ENCODE measurements at places on chromosomes 12 and 14. TPM values are rescaled to one million over a fixed set of nuclear protein-coding genes. Genes with fewer than 3 reads are reported as not detected.

Gene TAS2R30
- total RNA-seq, result 5.1 TPM

Gene BATF
- total RNA-seq, result not detected

DNA sequence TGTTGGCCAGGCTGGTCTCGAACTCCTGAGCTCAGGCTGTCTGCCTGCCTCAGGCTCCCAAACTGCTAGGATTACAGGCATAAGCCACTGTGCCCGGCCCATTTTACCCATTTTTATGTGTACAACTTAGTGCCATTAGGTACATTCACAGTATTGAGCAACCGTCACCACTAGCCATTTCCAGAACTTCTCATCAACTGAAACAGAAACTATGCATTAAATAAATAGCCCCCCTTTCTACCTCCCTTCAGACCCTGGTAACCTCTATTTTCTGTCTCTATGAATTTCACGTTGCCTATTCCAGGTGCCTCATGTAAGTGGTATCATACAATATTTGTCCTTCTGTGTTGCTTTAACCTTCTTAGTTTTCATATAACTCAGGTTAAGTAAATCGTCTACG, 15.9 kb downstream of the ZCRB1 start:
- no peak for DNase-seq

- no peak for DNase-seq
Measured at GRCh38 chr12:44441155-44441554, 435.0 kb downstream of the NELL2 start.

DNA sequence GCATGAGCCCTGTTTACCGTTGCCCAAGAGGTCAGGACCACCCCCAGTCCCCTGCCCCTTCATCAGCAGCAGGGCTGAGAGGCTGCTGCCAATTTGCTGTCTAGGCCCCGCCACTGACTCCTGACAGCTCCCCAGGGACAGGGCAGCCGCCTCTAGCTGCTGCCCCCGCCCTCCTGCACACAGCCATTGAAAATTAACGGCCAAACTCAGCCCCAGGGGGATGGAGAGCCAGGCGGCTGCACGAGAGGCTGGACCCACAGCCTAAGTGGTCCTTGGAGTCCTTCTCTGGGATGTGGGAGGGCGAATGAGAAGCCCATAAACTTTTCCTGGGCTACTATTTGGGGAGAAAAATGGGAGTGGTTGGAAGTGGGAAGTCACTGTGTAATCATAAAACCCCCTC, 4.6 kb downstream of the FOXN4 start:
- peak; percentile 84 for DNase-seq

DNA sequence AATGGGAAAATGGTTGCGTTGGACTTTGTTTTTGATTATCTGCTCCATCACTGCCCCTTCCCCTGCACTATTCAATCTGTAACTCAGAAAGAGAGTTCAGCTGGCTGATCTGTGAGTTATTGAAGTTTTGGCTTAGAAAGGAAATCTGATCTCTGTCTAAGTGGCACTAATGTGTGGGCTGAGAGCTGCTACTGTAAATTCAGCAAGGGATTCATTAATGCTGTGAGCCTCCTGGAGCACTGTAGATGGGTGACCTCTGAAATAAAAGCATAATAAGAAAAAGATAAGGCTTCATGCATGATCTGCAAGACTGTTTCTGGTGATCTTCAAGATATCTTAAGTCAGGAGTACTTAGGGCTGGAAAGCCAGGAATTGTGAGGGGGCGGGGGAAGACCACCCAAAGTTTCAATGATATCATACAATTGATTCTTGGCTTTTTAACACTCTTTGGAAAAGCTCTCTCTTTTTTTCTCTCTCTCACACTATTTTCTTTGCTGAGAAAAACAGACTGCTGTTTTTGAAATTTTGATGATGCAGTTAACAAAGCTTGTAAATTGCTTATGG, 101.1 kb downstream of the C12orf75 start:
- no peak for DNase-seq

GRCh38 chr14:31000629-31001338, 24.7 kb upstream of the AP4S1 start:
- DNase-seq, result no peak
